ENCODE measurements at places on chromosomes 5 and 9. TPM values are rescaled to one million over a fixed set of nuclear protein-coding genes. Genes with fewer than 3 reads are reported as not detected.

GRCh38 chr9:120463765-120464164, 116.2 kb downstream of the CDK5RAP2 start:
- no peak for DNase-seq

The PRSS3 gene
- not detected for total RNA-seq

DNA sequence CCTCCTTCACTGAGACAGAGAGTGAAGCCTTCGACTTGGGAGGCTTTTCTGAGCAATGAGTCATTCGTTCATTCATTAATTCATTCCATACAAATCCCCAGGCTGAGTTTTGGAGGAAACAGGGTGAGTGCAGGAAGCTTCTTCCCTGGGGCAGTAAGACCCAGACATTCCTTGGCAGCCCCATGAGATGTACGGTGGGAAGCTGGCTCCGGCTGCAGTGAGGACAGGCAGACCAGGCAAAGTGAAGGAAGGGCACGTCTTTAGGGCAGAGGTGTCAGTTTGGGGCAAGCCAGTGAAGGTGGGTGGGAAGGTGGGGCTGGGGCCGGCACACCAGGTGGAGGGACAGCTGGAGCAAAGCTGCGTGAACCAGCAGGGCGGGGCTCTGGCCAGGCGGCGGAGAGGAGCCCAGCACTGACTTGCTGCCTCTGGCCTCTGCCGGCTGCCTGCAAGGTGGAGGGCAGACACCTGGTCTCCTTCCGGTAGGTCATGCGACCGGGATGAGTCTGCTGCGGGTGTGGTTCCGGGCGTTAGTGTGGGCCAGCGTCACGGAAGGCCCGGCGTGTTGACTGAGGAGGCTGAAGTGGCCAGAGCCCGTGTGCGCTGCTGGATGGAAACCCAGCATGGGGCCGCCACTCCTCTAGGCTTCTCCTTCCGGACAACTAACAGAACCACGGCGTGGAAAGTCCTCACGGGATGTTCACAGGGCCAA, 16.6 kb downstream of the OLFM1 start:
- no peak for DNase-seq

- DNase-seq = no peak
These were observed 5.1 kb downstream of the LIFR start for GRCh38 chr5:38551030-38552017.

DNA sequence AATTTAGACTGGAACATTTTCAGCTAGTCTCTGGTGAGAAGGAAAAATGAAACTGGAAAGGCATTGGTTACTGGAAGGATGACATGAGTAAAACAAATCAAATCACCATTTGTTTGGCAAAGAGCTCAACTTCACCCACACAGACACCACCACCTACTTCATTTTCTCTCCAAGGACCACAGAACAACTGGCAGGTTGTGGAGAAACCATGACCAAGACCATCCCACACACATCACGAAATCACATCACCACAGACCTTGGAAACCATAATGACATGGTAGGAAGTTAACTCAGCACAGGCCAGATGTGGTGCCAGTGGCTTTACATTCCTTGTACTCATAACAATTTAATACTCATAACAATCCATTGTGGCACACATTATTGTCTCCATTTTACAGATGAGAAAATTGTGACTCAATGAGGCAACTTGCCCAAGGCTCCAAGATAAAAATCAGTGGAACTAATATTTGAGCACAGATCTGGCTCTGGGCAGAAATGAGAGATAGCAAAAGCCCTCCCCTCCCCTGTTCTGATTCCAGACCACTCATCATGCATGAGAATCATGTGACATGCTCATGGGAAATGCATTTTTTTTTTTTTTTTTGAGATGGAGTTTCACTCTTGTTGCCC, 7.5 kb downstream of the OR1K1 start:
- no peak for DNase-seq

The PDGFRB gene
- total RNA-seq = 88.4 TPM

GRCh38 chr5:107263387-107264018, 407.2 kb downstream of the EFNA5 start:
- no peak for DNase-seq

DNA sequence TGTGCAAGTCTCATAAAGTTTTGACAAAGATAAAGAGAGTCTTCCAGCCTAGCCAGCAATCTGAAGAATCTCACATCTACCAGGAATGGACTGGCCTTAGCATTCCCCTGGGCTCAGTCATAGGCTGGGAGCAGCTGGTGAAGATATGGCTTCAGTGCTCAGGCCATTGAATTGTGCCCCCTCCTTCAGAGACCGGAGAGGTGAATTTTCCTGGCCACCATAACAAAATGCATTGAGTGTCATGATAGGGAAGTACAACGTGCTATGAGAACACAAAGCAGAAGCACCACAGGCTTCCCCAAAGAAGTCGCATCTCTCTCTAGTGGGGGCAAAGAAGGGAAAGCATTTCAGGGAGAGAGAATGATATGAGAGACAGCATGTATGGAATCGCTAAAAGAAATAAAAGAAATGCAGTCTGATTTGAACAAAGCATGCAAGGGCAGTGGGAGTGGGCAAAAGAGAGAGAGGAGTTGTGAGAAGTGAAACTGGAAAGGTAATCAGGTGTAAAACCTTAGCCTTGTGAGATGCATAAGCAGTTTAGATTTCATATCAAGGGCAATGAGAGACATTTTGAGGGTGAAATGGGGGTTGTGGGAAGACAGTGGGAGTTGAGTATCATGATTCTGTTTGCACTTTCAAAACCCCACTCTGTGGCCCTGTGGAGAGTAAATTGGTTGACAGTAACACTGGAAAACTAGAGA, 57.1 kb upstream of the NMUR2 start:
- DNase-seq = no peak

DNA sequence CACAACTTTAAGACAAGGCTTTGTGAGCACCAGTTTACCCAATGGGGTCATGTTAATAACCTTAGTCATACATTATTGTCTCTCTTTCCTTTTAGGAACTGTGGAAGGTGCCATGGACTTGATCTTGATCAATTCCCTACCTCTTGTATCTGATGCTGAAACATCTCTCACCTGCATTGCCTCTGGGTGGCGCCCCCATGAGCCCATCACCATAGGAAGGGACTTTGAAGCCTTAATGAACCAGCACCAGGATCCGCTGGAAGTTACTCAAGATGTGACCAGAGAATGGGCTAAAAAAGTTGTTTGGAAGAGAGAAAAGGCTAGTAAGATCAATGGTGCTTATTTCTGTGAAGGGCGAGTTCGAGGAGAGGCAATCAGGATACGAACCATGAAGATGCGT, 48.7 kb downstream of the TEK start:
- no peak for DNase-seq

DNA sequence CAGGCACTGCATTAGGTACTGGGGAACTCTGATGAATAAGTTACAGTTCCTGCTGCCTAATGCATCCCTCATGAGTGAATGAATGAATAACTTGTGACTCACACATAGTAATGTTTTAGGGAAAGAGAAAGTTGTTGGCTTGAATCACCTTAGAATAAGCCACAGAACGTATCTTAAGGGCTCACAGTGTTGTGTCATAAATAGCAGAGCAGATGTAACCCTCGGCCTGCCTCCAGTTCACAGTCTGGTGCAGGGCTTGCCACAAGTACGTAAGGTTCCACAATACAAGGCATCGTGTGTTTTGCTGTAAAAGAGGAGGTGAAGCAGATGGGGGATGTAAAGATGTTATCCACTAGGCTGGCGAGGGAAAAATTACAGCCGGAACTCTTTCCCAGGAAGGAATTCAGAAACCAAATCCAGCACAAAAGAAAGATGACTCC, 218.7 kb downstream of the TRPM3 start:
- no peak for DNase-seq

DNA sequence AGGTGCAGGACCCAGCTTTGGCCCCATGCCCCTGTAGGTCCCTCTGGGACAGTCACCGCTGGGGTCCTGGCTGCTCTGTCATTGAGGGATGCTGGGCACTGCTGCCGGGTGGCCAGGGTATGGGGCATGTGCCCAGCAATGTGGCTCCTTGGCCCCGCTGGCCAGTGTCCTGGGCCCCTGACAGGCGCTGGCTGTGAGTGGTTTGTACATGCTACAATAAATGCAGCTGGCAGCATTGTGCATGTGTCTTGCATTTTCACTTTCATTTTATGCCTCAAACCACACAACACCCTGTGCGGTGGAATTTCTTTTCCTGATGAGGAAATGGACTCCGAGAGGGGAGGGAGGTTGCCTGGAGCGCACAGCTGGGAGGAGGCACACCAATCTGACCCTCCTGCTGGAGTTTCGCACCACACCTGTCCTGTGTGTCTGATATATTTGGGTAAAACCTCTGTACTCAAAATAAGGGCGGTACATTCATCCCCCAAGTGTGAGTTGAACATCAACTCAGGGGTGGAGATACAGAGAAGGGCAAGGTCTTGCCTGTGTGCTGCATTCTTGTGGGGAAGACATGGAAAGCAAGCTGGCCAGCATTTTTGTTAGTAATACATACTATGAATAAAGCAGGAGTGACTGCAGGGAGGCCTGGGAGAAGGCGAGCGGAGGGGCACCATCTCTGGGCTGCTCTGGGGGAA, 11.7 kb downstream of the TSPAN17 start:
- no peak for DNase-seq

- peak; percentile 77 for DNase-seq
These were observed 613 bp downstream of the ZBTB5 start for GRCh38 chr9:37464426-37465248.

DNA sequence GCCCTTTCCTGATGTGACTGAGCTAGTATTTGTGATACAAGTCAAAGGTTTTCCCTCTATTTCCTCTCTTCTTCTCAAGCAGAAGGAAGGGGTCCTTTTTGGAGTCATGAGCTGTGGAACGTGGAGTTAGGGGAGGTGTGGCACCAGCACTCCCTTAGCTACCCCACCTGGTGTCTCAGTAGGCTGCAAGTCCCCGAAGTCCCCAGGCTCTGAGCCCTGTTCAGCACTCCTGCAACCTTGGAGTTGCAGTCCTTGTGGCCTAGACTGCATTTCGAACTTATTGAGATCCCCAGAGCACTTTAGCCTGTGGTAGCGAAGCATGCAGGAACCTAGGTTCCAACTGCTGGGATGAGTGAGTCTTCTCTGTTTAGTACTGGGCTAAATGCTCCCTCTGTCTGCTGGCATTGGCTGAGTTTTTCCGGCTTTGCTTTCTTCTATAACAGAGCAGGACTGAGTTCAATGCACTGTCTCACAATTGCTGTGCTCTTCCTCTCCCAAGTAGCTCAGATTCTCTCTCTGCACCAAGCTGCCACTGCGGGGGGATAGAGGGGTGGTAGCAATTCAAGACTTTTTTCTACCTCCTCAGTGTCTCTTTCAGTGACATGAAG, 600.7 kb upstream of the CDH9 start:
- no peak for DNase-seq

The CAMK2A gene
- total RNA-seq = 25.7 TPM

DNA sequence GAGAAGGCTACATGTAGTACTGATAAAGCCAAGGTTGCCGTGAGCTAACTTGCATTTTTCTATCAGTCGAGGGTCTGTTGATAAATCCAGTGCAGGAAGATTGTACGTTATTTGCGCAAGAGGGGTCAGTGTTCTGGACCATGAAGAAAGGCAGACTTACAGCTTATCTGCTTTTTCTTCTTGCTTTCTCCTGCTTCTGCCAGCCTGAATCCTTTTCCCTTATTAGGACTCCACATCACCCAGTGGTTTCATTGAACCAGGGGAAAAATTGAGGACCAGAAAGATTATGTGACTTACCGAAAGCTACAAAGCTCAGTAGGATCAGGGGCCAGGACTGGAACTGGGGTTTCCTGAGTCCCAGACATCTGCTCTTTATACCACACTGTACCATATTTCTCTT, 534.6 kb upstream of the BRINP1 start:
- no peak for DNase-seq

The CNTNAP3B gene
- 10.2 TPM for total RNA-seq

GRCh38 chr5:111598996-111599395, 86.7 kb upstream of the STARD4 start:
- no peak for DNase-seq

The CD72 gene
- 0.53 TPM for total RNA-seq

DNA sequence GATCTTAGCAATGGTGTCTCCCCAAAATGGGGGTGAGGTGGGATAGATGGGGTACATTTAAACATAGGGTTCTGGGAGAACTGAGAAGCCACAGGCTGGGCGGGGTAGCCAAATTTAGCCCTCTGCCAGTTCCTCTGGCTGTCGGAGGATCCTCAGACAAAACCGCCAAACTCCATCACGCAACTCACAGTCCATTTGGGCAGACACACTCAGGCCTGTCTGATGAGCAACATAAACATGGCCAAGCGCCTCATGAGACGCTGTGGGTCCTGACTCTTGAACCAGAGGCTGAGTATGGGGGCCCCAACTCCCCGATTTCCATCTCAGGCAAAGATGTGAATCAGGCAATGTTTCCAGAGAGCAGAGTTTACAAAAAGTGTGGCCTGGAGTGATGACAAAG, 162.3 kb downstream of the FGF18 start:
- no peak for DNase-seq

- no peak for DNase-seq
These were observed 44.7 kb downstream of the RGS3 start for GRCh38 chr9:113508111-113508749.

DNA sequence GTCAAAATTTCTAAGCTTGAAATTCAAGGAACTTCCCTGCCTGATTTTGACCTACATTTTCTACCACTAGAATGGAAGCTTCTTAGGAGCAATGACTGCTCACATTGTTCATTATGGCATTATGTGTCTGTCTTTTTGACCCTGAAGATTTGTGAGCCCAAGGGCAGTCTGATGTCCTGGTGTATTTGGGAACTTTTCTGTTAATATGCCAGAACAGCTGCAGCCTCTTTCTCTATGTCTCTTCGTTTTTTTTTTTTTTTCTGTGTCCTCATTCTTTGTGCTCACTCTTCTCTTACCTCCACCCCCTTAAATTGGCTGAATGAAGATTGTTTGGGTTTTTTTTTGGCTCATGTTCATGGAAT, 34.8 kb upstream of the TMC1 start:
- DNase-seq = no peak

DNA sequence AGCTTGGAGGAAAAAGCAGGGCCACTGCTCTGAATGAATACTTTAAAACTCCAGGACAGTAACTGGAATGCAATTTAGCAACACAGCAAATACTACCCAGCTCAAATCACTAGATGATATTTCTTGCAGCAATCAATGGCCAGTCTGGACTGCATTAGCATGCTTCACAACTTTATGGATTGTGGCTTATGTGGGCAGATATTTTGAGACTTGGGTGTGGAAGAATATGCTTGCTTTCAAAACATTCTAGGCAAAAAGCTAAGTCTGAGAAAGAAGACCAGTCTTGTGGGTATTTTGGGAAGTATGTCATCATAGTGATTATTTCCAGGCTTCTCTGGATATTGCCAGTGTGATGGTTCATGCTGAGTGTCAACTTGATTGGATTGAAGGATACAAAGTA, 3.1 kb downstream of the RANBP3L start:
- no peak for DNase-seq

- peak; percentile 64 for DNase-seq
These were observed 20.8 kb downstream of the ENHO start for GRCh38 chr9:34501889-34502425.

The OTP gene
- not detected for total RNA-seq

DNA sequence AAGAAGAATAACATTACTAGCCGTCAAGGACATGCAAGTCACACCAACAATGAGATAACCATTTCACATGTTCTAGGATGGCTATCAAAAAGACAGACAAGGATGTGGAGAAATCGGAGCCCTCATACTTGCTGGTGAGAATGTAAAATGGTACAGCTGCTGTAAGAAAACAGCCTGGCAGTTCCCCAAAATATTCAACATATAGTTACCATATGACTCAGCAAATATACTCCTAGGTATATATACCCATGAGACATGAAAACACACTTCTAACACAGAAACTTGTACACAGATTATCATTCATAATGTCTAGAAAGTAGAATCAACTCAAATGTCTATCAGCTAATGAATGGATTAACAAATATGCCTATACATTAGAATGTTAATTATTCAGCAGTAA, 105.4 kb upstream of the PCAT7 start:
- DNase-seq = no peak

The PDZD2 gene
- total RNA-seq = 94.4 TPM

The ZNF883 gene
- 2.9 TPM for total RNA-seq
